ENCODE measurements at places on chromosomes 11 and 22.

GRCh38 chr11:105910095-105910715 lies 111.8 kb downstream of the MSANTD4 start:
- DNase-seq: no peak

GRCh38 chr22:39480557-39480956 lies 21.5 kb upstream of the MIEF1 start:
- DNase-seq: no peak

GRCh38 chr22:46465793-46466192 lies 71.6 kb downstream of the CELSR1 start:
- no peak for DNase-seq

DNA sequence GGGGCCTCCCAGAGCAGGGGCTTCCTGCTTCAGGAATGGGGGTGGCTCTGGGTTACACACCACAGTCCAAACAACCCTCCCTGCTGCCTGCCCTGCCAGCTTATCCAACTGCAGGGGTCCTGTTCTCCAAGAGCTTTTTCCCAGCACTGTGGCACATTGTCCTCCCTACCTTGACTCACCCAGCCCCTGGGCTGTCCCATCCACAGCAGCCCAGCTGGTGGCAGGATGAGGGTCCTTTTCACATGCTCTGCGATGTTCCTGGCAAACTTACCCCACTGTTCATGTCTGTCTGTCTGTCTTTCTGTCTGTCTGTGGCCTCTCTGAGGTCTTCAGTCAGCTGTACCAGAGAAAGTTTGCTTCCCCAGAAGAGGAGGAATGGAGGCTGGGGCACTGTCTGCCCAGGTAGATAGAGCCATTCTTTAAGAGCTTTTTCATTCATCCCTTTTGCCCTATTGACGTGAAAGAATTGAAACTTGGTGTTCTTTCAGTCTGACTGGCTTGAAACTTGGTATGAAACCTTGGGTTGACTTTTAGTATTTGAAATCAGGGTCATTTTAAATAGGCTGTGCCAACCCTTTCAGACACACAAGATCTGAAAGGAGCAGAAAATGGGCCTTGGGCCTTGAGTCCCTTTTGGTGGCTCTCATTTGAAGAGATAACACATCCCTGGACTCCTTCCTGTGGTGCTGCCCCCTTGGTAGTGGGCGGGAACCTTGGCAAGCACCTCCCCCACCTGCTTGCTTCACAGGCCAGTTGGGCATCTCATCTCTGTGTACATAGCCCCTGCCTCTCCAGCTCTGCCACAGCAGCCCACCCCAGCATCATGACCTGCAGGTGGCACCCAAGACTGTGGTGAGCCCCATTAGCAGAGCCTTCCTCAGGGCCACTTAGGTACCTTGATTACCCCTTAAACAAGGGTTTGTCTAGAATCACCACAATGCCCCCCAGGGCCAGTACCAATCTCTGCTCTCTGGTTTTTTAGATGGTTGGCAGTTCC lies 74.6 kb upstream of the SUSD2 start:
- no peak for DNase-seq

DNA sequence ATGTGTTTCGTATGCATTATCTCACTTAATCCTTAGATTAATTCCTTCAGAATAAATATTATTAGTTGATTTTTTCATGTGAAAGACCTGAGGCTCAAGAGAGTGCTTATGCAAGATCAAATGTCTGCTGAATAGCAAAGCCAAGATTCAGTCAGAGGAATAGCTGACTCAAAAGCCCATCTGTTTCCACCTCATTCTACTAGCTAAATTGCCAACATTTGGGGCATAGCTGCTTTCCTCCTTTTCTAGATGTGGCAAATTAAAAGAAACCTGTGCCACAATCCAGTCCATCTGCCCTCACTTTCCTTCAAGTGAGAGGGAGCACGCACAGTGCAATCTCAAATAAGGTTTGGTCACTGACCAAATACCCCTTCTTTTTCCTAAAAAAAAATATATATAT lies 121.1 kb downstream of the PAX6 start:
- no peak for DNase-seq

DNA sequence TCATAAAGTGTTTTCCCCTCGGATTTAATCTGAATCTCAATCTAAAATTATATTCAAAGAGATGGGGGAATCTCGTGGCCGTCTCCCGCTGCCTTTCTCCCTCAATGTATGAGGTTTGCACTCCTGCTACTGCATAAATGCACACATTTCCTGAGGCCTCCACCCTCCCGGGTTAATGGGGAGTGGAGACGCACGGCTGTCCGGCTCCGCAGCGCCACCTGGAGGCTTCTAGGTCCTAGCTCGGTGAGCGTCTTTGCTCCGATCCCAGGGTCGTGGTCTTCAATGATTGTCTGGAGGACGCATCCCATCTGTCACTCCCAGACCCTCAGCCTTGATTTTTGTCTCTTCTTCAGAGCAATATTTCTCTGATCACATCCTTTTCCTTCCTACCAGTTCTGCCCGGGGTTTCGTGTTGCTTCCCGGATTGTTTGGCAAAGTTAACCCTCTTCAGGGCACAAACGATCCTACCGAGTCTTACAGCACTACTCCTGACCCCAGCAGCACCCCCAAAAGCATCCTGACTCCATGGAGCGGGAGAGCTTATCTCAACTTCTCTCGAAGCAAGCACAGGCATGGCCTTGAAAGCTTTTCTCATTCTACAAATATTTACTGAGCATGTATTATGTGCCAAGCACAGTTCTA lies at the start of gene LMO1:
Gene LMO1 (minus strand): TSS at position 110 of the 642 bp plus-strand sequence. CDS start 516 bp downstream, outside the sequence.
- peak; percentile 92 for DNase-seq

- DNase-seq: no peak
Measured at GRCh38 chr11:95520369-95521132, 269.0 kb downstream of the FAM76B start.

- DNase-seq: peak; percentile 68
Measured at GRCh38 chr11:47186076-47186699, at the start of gene PACSIN3. Gene PACSIN3 (minus strand): TSS chr11:47186434. CDS start chr11:47182727, 3,707 bp downstream.

GRCh38 chr11:115930291-115930690 lies 426.1 kb upstream of the CADM1 start:
- DNase-seq: no peak

DNA sequence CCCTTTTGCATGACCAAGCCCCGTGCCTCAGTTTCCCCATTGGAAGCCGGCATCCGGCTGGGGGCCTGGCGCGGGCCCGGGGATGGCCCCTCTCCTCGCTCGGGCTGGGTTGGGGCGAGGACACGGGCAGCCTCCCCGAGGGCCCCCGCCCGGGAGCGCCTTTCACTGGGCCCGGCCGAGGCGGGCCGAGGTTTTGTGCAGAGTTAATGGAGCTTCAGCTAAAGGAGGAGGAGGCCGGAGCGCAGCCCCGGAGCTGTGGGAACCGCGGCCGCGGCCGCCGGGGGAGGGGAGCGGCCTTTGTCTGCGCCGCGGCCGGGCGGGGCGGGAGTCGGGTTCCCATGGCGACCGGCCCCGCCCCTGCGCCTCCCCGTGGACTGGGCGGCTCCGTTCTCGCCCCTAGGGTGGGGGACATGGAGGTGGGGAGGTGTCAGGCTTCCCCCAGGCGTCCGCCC lies 1.4 kb upstream of the MAPK11 start:
- DNase-seq: peak; percentile 82

GRCh38 chr22:28904211-28904896 lies 21.0 kb downstream of the ZNRF3 start:
- no peak for DNase-seq

GRCh38 chr11:43200031-43200430 lies 111.8 kb upstream of the API5 start:
- no peak for DNase-seq

DNA sequence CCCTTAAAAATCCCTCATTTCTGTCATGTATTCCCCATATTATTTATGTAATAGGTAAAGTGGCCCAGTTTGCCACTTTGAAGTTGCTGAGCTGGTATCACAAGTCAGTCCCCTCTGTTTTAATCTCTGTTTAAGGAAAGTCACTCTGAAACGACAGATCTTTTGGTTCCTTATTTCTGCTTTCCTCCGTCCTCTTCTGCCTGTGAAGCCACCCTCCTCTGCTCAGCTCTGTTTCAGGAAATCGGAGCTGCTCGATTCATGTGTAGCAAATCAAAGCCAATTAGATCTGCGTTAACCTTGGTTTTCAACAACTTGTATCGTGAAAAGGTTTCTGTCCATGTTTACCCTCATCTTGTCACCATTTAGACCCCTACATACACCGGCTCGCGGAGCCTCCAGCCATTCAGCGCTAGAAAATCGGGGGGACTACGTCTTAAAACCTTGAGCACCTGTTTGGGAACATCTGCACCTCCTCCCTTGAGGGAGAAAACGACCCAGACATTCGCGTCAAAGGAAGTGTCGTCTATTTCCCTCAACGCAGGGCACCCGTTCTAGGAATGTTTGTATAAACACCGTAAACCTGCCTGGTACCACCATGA lies 576 bp upstream of the SC5D start:
- DNase-seq: no peak

DNA sequence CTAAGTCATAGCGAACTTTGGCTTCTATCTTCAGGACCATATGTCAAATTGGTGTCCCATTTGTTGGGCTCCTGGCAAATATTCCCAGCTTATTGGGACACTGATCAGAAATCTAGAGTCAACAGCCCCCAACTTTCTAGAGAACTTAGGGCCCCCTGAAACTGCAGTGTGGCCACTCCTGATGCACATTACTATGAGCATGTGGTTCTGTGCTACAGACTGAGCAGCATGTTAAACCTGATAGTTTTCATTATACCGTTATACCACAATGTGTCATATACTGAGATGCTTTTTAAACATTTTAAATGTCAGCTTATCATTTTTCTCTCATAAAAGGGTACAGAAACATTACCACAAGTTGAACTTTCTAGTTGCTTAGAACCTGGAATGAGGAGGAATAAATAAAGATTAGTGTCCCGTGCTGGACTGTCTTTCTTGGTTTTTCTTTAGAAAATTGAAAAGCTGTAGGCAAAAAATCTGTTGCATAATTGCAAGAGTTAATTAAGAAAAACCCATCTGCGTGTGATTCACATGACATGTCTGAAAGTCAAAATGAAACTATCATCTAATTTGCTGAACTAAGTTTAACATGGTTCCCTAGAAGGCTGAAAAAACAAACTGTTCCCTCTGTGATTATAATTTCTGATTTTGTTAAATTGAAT lies 16.4 kb upstream of the CTSC start:
- no peak for DNase-seq

DNA sequence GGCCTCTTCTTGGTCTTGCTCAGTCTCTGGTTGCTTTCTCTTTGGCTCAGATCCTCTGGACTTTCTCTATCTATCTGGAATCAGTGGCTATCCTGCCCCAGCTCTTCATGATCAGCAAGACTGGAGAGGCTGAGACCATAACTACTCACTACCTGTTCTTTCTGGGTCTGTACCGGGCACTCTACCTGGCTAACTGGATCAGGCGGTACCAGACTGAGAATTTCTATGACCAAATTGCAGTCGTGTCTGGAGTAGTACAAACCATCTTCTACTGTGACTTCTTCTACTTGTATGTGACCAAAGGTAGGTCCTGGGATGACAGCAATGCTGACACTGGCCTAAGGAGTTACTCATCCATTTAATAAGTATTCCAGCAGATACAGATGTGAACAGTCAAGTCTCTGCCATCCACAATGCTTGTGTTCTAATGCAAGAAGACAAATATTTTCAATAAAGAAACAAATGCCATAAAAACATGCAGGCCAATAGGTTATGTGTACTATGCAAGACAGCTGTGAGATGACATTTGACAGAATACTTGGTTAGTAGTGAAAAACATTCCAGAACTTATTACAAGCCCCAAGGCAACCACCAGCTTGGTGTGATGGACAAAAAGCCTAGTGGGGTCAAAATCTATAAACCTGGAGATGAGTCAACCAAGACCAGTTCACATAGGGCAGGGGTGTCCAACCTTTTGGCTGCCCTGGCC lies 13.4 kb downstream of the KDELR3 start:
- DNase-seq: no peak

GRCh38 chr11:1308743-1309497 lies 512 bp downstream of the TOLLIP start:
- no peak for DNase-seq

DNA sequence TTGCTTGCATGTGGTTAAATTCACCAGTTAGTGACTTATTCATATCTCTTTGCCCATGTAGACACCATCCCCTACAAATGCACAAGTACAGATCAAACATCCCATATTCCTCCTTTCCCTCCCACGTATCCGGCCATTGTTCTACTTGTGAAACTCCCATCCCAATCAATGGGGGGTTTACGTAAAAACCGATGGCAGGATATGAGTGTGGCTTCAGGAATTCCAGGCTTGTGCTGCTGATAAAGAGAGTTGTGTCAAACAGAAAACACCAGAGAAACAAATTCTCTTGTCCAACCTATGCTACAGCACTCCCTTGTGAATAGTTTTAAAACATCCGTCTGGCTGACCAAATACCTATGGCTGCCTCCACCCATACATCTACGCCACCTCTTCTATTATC lies 15.5 kb downstream of the FLI1 start:
- no peak for DNase-seq

DNA sequence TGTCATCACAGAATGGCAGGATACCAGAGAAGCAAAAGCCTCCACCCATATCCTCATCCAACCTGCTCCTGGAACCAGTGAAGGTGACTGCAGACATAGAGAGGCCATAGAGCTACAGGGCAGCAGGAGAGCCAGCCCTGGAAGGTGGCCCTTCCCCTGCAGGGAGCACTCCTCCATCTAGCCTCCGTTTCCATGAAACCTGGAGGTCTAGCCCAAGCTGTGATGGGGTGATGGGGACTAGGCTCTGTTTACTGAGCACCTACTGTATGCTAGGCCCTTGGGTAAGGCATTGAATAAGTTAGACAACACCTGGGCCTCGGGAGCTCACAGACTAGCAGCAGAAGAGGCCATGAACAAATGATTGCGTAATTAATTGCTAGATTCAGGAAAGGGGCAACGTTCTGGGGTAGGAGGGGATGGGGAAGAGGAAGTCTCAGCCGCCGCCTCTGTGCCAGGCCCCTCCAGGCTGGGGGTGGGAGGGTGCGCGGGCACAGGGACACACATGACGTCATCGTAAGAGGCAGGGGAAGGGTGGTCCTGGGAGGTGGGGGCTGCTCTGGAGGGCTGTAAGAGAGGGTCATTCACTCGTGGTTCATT lies 784 bp upstream of the SYNGR1 start:
- peak; percentile 56 for DNase-seq
